ENCODE measurements at places on chromosomes 11 and 22.

GRCh38 chr11:134519390-134519750 lies 107.3 kb upstream of the B3GAT1 start:
- no peak for DNase-seq

DNA sequence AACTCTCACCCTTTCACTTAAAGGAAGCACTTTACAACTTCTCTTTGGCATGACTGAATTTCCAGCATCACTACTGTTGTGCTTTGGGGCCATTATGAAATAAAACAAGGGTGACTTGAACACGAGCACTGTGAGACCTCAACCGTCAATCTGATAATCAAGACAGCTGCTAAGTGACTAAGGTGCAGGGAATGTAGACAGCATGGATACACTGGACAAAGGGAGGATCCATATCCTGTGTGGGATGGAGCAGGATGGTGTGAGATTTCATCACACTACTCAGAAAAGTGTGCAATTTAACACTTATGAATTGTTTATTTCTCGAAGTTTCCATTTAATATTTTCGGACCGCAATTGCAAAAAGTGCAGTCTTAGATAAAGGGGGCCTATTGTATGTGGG lies 16.1 kb upstream of the EXPH5 start:
- DNase-seq, result no peak

- no peak for DNase-seq
Measured at GRCh38 chr11:108527382-108527781, 29.2 kb upstream of the POGLUT3 start.

- DNase-seq, result no peak
Measured at GRCh38 chr11:58075781-58076180, 45.0 kb downstream of the OR6Q1 start.

- no peak for DNase-seq
Measured at GRCh38 chr11:28347371-28347770, 239.2 kb downstream of the METTL15 start.

GRCh38 chr11:1768141-1768469 lies 4.4 kb upstream of the CTSD start:
- DNase-seq, result no peak

Data from NCI-H446 (cell line).